Activated T-helper 1 cell treated with anti-CD3 and anti-CD28 coated beads, Interleukin-2, amount 50 U/mL, for 16 hours (primary cell): ENCODE measurements at places on chromosomes 5 and 9.

DNA sequence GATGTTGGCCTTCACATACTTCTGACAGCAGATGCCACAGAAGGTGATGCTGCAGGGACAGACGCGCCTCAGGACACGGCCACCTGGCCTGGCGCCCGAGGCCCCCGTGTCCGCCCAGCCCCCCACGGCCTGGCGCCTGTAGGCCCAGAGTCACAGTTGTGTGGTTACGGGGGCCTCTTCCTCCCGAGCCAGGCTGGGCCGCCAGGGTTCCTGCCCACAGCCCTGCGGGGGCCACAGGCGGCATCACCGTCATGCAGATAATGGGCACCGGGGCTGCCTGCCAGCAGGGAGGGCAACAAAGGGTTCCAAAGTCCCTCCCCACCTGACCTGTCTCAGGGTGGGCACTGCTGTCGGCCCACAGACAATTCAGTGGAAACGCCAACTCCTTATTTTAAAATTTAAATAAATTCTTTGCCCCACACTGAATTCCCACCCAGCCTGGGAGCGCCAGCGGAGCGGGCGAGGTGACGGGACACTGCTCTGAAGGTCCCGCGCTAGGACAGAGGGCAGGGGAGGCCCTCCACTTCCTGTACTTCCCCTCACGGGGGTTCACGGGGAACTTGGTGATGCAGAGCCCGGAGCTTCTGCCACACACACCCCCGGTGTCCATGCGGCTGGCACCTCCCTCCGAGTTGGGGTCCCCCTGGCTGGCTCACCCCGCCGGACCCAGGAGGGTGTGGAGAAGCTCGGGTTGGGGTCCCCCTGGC is 40.6 kb downstream of the EXOC3 start:
- no peak for DNase-seq

DNA sequence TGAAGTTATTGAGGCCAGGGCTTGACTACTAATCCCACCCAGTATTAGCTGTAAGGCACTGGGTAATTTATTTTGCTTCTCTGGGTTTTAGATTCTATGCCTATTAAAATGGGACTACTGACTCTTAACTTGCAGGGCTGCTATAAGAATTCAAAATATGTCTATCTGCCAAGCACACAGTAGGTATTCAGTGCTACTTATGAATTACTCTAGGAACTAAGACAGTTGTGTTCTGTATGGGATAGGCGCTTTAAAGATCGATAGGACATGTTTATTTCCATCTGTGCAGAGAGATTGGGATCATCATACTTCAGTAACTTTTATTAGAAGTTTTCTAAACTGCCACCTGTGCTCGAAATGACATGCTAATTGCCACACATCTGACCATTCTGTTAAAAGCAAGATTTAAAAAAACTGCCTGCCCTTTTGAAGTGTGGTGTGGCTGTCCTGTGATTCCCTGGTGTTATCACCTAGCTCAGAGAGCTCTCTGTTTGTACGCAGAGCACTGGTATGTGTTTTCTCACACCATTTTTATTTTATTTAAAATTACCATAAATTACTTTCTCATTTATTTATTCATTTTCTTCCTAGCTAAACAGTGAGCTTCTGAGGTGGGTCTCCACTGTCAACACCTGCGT is 58.7 kb downstream of the FYB1 start:
- no peak for DNase-seq

GRCh38 chr5:172458976-172459782 is 4.9 kb upstream of the SH3PXD2B start:
- no peak for DNase-seq

- no peak for DNase-seq
Observed at GRCh38 chr9:108182950-108183381, 672.8 kb downstream of the ACTL7B start.

DNA sequence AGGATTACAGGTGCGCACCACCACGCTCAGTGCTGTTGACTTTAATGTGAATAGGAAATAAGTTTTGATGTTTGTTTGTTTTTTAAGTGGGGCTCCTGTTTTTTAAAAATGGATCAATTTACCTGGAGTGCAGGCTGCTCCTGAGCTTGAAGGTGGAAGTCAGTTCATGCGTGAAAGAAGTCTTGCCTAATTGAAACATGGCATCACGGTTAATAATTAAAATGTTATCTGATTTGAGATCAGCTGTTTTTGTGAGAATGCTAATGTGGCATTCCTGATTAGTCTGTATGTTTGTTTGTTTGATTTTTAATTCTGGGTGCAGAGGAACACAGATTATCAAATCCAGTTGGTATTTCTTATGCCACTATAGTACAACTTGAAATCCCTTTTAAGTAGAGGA is 6.5 kb downstream of the SFXN1 start:
- no peak for DNase-seq

DNA sequence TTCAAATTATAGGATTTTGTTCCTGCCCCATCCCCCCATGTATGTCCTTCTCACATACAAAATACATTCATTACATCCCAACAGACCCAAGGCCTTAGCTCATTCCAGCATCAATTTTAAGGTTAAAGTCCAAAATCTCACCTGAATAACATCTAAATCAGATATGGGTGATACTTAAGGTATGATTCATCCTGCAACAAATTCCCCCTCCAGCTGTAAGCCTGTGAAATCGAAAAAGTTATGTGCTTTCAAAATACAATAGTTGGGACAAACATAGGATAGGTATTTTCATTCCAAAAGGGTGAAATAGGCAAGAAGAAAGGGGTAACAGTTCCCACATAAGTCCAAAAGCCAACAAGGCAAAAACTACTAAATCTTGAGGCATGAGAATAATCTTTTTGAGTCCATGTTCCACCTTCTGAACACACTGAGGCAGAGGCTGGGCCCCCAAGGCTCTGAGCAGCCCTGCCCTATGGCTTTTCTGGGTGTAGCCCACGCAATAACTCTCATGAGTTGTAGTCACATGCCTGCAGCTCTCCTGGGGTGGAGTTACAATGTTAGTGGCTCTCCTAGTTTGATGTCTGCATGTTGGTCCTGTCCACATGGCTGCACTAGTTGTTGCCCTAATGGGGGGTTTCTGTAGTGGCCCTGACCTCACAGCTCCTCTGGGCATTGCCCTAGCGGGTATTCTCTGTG is 243.9 kb upstream of the SMARCA2 start:
- no peak for DNase-seq

- no peak for DNase-seq
Observed at GRCh38 chr9:98899408-98900056, 44.2 kb upstream of the COL15A1 start.
